Stimulated activated CD4-positive, alpha-beta T cell treated with anti-CD3 and anti-CD28 coated beads, Interleukin-2, amount 100 ng/mL, for 24 hours (primary cell): ENCODE measurements at places on chromosomes 6 and 20.

DNA sequence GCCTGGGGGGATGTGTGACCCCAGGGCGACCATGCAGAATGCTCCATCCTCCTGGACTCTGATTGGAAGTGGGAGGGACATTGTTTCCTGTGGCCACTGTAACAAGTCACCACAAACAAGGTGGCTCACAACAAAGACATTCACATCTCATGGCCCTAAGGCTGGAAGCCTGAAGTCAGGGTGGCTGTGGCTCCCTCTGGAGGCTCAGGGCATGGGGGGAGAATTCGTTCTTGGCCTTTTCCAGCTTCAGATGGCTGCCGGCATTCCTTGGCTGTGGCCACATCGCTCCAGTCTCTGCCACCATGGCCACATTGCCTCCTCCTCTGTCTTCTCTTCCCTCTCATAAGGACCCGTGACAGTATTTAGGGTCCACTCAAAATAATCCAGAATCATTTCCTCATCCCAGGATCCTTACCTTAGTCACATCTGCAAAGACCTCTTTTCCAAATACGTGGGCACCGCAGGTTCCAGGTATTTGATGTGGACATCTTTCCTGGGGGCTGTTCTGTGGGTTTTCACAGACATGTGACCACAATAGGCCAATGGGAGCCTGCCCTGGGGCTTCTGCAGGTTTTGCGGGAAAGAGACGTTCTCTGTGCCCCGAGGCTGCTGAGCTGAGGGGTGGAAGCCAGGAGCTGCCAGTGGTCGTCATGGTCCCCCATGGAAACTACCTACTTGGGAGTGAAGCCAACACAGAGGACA lies 249.3 kb downstream of the PREX1 start:
- no peak for DNase-seq

DNA sequence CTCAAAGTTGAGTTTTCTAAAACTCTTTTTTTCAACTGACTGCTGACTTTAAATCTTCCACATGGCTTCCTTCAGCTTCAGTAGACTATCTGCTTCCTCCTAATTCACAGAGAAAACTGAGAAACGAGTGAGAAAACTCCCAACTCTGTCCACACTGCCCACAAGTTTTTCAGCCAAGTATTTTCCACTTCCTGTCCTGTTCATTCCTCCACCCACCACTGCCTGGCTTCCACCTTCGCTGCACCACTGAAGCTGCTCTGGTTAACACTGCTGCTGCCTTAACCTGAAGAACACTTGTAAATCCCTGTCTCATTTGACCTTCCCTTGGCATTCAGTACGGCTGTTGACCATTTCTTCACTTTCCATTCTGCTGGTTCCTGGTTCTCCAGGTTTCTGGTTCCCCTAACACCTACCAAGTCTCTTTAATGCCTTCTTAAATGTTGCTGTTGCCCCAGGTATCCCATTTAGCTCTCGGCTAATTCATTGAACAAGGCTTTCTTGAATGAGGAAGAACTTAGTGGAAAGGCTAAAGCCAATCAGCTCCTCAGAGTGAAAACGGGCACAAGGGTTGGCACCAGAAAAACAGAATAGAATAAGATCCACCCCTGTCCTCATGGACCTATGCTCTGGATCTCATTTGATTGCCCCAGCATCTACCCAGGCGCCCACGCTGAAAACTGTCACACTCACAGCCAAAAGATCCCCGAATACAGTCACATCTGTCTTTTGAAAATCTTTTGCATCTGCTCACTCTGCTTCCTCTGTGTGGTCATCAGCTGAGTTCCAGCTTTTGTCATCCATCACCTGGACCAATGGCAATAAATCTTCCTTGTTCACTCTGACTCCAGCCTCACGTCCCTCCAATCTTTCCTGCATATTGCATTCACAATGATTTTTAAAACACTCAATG lies 104.4 kb upstream of the TAB2 start:
- peak; percentile 39 for DNase-seq

DNA sequence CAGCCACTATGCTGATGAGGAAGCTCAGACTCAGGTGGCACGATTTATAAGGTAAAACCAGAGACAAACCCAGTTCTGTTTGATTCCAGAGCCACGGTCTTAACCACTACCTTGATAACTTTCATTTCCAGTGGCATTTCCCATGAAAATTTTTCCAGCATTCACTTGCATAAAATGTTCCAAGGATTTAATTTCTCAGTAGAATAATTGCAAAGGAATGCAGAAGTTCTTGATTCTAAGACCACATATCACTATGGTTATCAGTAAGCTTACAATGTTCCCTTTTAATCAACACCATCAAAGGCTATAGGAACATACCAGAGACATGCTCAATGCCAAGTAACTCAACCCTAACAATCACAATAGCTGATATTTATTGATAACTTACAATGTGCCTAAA lies 306.0 kb upstream of the HS3ST5 start:
- no peak for DNase-seq

GRCh38 chr6:121354764-121355163 lies 20.5 kb upstream of the TBC1D32 start:
- DNase-seq, result no peak

- DNase-seq, result no peak
Measured at GRCh38 chr20:5931411-5931810, 18.9 kb downstream of the TRMT6 start.

DNA sequence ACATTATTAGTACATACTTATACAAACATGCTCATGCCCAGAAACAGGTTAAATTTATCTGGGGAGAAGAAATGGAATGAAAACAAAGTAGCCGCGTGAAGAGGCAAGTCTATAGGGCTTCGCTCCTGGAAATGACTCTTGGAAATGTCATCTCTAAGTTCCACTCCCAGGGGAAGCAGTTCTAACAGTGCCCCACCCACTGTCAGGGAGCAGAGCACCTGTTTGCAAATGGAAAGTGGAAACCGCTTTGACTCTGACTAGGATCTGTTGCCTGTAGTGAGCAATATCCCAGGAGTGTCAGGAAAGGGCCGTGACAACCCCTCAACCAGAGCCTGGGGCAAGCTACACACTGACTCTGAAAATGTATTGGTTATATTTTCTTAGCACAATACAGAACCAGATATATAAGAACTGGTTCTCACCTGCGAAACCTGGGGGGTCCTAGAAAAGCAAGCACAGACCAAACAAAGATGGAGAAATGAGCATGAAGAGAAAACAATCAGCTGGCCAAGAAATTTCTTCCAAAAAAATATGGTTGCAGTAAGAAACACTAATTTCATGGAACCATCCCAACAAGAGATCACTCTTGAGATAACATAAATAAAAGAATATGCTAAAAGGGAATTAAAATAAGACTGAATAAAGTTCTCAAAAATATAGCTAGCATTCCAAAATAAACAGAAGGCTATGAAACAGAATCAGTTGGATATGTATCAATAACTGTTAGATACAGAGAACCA lies 47.5 kb upstream of the CRISP1 start:
- DNase-seq, result no peak

DNA sequence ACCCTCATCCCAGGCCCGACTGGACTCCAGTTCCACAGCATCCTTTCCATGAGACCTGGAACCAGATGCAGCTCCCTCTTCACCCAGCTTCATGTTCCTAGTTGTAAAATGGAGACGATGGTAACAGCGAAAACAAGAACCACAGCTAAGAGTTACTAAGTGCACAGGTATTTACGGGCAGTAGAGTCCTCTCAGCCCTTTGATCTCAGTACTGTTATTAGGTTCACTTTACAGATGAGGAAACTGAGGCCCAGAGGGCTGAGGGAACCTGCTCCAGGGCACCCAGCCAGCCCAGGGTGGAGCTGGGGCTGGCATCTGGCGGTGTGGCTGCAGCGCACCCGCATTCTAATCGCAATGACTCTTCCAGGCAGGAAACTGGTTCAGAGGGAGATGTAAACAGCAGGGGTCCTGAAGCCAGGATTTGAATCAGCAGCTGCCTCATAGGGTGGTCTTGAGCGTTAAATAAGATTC lies 858 bp downstream of the BCAS1 start:
- no peak for DNase-seq

DNA sequence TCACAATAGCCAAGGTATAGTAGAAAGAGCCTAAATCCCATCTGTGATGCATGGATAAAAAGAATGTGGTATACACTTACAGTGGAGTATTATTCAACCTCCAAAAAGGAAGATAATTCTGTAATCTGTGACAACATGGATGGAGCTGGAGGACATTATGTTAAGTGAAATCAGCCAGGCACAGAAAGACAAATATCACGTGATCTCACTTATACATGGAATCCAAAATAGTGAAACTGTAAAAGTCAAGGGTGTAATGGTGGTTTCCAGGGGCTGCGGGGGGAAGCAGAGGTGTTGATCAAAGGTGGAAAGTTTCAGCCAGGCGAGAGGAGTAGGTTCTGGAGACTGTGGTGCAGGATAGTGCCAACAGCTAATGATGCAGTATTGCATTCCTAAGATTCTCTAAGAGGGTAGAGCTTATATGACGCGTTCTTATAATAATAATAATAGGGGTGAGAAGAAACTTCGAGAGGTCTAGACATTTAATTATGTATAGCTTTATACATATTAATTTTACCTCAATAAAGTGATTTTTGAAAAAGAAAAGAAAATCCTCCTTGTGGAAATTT lies 246.1 kb downstream of the FOXA2 start:
- no peak for DNase-seq

- DNase-seq, result no peak
Measured at GRCh38 chr20:63697868-63698545, 1.6 kb downstream of the TNFRSF6B start.

DNA sequence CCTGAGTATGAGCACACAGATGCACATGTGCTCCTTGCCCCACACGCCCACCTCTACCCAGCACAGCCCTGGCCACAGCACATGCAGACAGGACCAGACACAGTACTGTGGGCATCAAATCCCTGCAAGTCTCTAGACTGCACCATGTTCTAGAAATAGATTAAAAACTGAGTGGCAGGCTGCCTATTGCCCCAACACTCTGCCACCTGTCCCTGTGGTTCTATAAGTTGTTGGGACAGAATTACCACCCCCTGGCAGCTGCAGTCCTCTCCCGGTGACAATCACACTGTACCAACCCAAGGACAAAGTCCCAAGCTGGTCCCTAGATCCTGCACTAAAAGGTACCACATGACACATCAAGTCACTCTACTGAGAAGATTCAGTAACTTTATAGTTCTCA lies 70.2 kb downstream of the B3GAT2 start:
- DNase-seq, result no peak
